GM12865 (cell line): ENCODE measurements at places on chromosomes 5 and 9.
A peak's percentile ranks its signal among the peaks of the same experiment; 100 is the strongest.

GRCh38 chr5:129935626-129936025, 31.4 kb downstream of the CHSY3 start:
- no peak for DNase-seq

- DNase-seq = peak; percentile 91
Measured at GRCh38 chr5:131382407-131383395, 118.8 kb downstream of the CDC42SE2 start.

GRCh38 chr5:180069589-180070247, 1.8 kb downstream of the RNF130 start:
- DNase-seq = no peak

DNA sequence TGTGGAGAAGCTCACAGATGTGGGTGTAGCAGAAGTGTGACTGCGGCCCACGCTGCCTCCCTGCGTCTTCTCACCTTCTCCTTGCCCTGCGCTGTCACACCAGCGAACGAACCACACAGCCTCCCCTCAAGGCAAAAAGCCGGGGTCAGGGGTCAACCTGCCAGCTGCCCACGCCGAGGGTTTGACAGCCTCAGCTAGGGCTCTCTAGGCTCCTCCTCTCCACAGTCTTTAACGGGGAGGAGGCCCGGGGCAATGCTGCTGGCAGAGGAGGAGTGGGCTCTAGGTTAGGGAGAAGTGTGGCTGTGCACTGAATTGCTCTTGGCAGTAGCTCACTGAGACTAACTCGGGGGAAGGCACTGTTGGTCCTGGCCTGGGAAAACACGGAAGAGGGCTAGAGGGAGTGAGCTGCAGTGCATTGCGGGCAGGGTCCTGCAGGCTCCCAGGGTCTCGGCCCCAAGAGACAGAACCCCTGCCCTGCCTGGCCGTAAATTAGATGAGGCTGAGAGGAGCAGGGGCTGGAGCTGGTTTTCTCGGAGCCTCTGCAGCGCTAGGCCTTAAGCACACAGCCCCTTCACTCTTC, 4.2 kb upstream of the TRIM52 start:
- no peak for DNase-seq

GRCh38 chr5:158023266-158023665, 164.3 kb upstream of the CLINT1 start:
- no peak for DNase-seq

- DNase-seq = no peak
Measured at GRCh38 chr5:138720840-138721239, 32.4 kb upstream of the CTNNA1 start.

DNA sequence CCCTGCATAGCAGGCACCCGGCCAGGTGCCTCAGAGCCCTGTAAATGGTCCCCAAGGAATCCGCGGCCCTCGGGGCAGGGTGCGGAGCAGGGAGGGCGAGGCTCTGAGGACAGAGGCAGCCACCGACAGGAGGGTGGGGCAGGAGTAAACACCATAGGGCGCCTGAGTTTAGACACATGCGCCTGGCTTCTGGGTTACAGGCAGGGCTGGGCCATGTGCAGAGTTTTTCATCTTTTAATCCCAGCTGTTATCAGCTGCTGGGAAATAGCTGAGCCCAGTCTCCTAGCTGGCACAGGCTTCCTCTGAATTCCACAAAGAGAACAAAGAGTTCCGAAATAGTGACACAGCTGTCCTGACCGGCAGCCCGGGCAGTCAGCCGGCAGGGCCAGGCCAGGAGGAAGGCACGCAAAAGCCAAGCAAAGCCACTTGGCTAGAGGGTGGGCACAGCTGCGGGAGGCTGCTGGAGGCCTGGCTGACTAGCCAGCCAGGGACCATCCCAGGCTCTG, 98.9 kb upstream of the PHYKPL start:
- DNase-seq = no peak

DNA sequence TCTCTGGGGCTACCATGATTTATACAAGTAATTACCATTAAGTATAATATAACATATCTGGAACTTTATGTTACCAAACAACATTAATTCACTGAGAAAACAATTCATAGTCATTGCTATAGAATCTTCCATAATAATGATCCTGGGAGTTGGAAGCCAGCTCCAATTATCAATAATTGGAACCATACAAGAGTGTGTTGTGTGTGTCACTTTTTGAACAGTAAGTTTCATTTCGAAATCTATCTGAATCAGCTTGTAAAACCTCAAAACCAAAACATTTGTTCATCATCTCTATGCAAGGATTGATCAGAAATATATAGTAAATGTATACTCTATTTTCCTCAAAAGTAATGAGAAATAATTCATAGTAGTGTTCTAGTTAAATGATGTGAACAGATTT, 348.1 kb downstream of the ARL15 start:
- DNase-seq = no peak

DNA sequence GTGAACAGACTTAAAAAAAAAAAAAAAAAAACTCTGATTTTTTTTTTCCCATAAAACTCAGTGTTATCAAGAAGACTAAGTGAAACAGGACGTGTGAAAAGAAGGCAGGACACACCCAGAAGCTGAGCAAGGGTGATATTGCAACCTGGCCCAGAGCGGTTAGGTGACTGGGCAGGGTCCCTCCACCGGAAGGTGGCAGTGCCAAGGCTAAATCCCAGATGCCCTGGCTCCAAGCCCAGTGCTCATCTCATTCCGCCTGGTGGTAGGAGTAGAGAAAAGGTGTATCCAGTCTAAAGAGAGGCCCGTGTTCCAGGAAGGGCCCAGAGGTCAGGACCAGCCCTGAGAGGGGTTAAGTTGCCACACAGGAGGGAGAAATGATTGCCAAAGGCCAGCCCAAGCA, 51.5 kb upstream of the SAP30L start:
- no peak for DNase-seq

DNA sequence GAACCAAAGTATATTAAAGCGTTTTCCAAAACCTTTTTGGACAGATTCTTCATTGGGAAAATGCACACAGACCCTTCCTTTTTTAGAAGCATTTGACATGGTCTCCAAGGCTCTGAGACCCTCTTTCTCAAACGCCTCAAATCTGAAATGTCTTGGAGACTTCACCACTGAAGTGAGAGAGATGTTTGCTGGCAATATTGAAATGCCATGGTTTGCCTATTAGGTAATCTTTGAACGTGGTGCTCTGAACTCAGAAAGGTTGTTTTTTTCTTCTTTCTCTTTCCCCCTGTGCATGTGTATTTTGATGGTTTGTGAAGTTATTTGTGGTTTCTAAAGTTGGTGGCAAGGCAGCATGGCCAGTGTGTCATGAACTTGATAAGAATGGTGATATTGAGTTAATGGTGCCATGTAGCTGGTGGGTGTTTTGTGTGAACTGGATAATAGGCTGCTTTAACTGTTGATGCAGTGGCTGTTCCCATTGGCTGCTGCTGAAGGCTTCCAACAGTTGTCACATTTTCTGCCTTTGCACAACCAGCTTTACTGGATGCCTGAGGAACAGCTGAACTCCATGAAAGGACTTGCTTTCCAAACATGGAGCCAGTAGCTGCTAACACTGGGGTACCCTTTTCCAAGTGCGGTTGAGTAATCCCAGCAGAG, 1.7 kb downstream of the PALM2AKAP2 start:
- no peak for DNase-seq

- DNase-seq = no peak
Measured at GRCh38 chr5:134490925-134491271, 34.6 kb upstream of the JADE2 start.

- DNase-seq = peak; percentile 29
Measured at GRCh38 chr9:107367727-107368502, 84.8 kb downstream of the RAD23B start.

DNA sequence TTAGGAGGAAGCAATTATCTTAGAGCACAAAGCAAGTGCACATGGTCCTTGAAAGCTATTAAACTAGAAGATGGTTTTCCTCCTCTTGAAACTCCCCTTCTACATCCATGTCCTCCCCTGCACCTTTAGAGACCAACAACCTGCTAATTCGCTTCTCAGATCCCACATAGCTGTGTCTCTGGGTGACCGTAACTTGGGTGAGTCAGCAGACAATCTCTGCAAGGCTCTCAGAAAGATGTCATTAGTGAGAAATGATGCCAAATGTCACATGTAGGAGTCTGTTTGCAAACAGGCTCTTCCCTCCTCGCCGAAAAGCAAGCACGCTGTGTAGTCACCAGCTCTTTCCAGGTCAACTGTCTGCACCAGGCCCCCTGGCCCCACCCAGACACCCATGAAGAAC, 291.8 kb downstream of the SLIT3 start:
- no peak for DNase-seq

GRCh38 chr9:136848393-136849037, 694 bp upstream of the PHPT1 start:
- DNase-seq = peak; percentile 61

DNA sequence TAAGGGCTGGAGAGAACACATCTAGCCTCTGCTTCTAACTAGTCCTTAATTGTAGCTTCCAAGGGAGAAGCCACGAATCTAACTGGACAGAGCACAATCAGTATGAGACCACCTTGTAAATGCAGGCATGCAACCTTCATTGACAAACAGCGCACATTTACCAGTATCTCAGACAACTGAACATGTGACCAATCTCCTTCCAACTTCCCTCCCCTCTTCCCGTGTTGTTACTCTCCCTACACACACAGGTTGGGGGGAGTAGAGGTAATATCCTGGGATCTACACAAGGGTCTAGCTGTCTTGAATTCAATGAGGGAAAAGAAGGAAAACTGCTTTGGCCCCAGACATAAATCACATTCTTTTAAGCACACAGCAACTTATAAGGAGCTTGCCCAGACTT, 77.6 kb downstream of the LIFR start:
- no peak for DNase-seq

- no peak for DNase-seq
Measured at GRCh38 chr9:116686693-116687073, 422 bp upstream of the TRIM32 start.

- DNase-seq = no peak
Measured at GRCh38 chr9:93020771-93021670, 37.5 kb upstream of the SUSD3 start.

GRCh38 chr5:59519338-59519737, 374.2 kb downstream of the PDE4D start:
- no peak for DNase-seq

DNA sequence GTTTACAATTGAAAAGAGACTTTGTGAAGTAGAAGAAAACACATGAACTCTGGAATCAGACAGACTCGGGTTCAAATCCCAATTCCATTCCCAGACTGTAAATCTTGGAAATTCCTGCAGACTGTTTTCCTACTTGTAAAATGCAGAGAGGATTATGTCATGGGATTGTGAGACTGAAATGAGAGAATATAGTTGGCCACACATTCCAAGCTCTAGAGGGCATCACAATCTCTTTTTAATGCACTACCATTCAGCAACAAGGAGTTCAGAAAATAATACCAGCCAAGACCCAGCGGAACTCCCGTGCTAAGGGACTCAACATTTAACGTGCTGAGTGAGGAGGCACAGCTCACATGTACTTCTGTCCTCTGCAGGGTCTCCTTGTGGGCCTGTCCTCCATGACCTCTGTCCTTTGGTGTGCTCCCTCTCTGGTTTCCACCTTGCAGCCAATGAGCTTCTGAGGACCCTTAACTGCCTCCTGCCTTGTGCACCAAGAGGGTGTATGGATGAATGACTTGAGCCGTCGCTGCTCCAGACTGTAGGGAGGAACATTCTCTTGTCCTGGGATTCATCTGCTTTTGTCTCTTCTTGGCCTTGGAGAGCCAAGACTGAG, 263.5 kb downstream of the NTRK2 start:
- DNase-seq = no peak

GRCh38 chr5:125467222-125467621, 720.8 kb upstream of the ZNF608 start:
- DNase-seq = no peak

- DNase-seq = no peak
Measured at GRCh38 chr5:36614657-36615308, 8.4 kb downstream of the SLC1A3 start.

- DNase-seq = no peak
Measured at GRCh38 chr5:71834601-71835000, 115.5 kb downstream of the CARTPT start.

- no peak for DNase-seq
Measured at GRCh38 chr5:94396687-94397086, 221.7 kb downstream of the KIAA0825 start.

- DNase-seq = peak; percentile 73
Measured at GRCh38 chr5:139671096-139671841, 23.1 kb downstream of the CXXC5 start.

GRCh38 chr5:162248107-162248713, 180.6 kb downstream of the GABRG2 start:
- no peak for DNase-seq

- DNase-seq = no peak
Measured at GRCh38 chr5:103513701-103514100, 48.9 kb downstream of the NUDT12 start.

GRCh38 chr5:59287884-59288283, 605.6 kb downstream of the PDE4D start:
- no peak for DNase-seq
